Tibial nerve (tissue), 4 donors: ENCODE measurements at places on chromosomes 2 and 18.

DNA sequence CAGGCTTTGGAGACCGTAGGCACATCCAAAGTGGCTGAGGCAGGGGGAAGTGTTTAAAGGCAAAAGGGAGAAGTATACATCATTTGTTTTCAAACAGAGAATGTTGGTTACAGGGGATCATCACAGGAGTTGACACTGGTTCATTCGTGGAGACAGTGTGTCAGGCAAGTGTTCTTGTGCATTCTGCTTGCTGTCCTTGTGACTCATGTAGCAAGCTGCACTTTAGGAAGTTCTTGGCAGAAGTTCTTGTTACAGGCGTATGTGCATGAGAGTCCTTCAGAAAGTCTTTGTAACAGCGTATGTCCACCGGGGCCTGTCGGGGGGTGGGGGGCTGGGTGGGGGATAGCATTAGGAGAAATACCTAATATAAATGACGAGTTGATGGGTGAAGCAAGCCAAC, 36.5 kb upstream of the B4GALT6 start:
- no peak overlapping the region for H3K4me3 ChIP-seq
- DNase-seq: no peak
- no peak overlapping the region for H3K27ac ChIP-seq
- H3K36me3 ChIP-seq: no peaks in the 10 kb centered on the region

DNA sequence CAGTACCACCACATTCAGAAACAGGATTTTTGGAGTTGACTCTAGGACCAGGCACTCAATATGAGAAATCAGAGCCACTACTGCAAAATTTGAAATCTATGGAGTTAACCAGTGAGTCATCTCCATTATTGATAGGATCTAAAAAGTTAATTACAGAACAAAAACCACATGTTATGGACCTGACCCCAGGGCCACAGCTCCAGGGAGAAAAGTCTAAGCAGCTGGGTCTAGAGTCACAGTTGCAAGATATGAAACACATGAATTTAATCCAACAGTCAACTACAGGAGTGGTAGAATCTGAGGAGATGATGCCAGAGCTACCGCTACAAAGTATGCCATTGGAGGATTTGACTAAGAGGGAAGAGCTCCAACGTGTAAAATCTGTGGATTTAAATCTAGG, 13.4 kb upstream of the ZNF512 start:
- H3K4me1 ChIP-seq: no peaks in the 10 kb centered on the region
- DNase-seq: no peak
- no peak overlapping the region for H3K4me3 ChIP-seq
- no peaks in the 10 kb centered on the region for H3K36me3 ChIP-seq

DNA sequence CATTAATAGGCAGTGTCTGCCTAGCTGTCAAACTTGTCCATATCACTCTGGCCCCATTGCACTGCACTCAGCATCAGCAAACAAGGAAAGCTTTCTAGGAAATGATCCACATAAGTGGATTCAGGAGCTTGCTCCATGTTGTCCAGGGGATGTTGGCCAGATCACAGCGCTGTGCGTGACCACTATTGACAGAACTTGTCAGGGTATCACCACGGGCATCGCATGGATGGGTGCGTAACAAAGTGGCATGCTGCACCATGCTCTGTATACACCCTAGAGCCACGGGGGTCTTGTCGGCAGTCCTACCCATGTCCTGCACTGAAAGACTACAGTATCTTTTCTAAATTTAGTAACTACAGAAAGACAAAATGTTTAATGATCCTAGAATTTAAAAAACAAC, 15.6 kb downstream of the SATB2 start:
- no peaks in the 10 kb centered on the region for H3K4me1 ChIP-seq
- no peaks in the 10 kb centered on the region for H3K27me3 ChIP-seq
- no peak for DNase-seq
- no peak overlapping the region for H3K4me3 ChIP-seq

GRCh38 chr2:240249423-240250149, 109.1 kb upstream of the OTOS start:
- no peaks in the 10 kb centered on the region for H3K27me3 ChIP-seq
- H3K4me1 ChIP-seq: no peaks in the 10 kb centered on the region
- no peak overlapping the region for H3K4me3 ChIP-seq
- H3K27ac ChIP-seq: peak overlapping the region; percentile 94
- DNase-seq: no peak

DNA sequence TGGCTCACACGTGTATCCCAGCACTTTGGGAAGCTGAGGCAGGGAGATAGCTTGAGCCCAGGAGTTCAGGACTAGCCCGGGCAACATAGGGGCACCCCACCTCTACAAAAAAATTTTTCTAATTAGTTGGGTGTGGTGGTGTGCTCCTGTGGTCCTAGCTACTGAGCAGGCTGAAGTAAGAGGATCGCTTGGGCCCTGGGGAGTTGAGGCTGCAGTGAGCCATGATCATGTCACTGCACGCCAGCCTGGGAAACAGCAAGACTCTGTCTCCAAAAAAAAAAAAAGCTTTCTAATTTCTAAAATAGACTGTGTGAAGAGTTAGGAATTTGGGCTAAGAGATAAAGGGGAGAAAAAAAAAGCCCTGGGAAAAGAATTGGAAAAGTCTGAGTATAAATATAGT, 51.9 kb upstream of the NAB1 start:
- H3K27ac ChIP-seq: no peak overlapping the region
- H3K36me3 ChIP-seq: no peaks in the 10 kb centered on the region
- no peak overlapping the region for H3K4me3 ChIP-seq
- no peak for DNase-seq
- H3K27me3 ChIP-seq: no peaks in the 10 kb centered on the region

DNA sequence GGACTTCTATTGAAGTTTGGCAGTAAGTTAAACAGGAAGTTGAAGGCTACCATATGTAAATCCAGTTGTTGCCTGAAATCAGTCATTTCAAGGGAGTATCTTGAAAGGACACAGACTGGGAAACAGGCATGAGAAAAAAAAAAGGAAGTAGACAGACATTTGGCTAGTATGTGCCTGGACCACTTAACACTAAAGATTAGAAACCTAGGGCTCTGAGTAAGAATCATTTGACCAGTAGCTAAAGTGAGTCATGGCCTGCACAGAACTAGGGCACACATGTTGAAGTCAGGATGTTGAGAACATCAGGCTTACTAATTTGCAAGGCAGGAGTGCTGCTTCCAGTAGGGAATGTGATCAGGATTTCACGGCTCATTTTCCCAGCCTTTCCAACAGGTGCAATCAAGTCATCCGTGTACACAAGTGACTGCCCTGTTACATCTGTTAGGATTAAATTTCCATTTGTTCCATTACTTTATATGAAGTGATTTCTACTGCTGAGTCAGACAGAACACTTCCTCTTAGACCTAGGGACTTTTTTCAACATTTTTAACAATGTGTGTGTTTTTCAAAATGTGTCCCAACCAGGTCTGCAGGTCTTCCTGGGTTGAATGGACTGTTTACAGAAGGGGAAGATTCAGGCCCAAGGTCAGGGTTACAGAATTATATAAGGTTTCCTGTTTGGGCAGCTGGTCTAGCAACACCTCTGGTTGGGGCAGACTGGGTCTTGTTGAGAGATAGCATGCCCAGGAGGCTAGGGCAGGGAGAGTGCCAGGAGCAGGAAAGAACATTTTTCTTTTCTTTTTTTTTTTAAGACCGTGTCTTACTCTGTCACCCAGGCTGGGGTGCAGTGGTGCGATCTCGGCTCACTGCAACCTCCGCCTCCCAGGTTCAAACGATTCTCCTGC, 145.6 kb downstream of the TGIF1 start:
- H3K4me1 ChIP-seq: peaks cover 44% of the 10 kb centered on the region
- DNase-seq: peak; percentile 48
- H3K27me3 ChIP-seq: no peaks in the 10 kb centered on the region
- H3K36me3 ChIP-seq: no peaks in the 10 kb centered on the region
- peak overlapping the region; percentile 95 for H3K27ac ChIP-seq
- H3K4me3 ChIP-seq: peak overlapping the region; percentile 24

DNA sequence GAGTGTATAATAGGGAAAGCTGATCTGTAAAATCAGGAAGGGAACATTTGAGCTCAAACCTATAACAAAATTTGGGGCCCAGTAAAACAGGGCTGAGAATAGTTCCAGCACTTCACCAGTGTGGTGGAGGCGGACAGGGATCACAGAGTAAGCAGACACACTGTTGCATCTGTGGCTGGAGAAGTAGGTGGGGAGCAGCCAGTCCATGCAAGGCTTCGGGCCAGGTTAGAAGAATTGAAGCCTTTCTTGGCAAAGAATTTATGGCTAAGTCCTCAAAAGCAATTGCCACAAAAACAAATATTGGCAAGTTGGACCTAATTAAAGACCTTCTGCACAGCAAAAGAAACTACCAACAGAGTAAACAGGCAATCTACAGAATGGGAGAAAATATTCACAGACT, 93.8 kb upstream of the ZBTB14 start:
- H3K36me3 ChIP-seq: no peaks in the 10 kb centered on the region
- no peak for DNase-seq
- no peak overlapping the region for H3K4me3 ChIP-seq
- H3K27me3 ChIP-seq: no peaks in the 10 kb centered on the region
- H3K4me1 ChIP-seq: no peaks in the 10 kb centered on the region

DNA sequence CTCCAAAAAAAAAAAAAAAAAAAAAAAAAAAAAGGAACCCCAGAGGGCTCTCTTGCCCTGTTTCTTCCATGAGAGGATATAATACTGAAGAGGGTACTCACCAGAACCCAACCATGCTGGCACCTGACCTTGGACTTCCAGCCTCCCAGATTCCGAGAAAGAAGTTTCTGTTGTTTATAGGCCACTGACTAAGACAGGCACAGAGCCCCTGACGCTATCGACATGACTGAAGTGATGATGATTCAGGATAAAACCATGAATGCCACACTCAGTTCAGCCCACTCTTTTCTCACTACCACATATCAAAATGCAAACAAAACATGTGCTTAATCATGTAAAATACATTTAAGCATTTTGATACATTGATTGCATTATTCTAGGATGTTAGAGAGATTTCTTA, 66.1 kb upstream of the CDCA7 start:
- no peak overlapping the region for H3K27ac ChIP-seq
- no peaks in the 10 kb centered on the region for H3K4me1 ChIP-seq
- no peaks in the 10 kb centered on the region for H3K36me3 ChIP-seq
- H3K4me3 ChIP-seq: no peak overlapping the region

GRCh38 chr2:8870441-8870840, 33.0 kb upstream of the KIDINS220 start:
- H3K27me3 ChIP-seq: no peaks in the 10 kb centered on the region
- H3K4me3 ChIP-seq: no peak overlapping the region
- H3K27ac ChIP-seq: no peak overlapping the region
- H3K4me1 ChIP-seq: no peaks in the 10 kb centered on the region
- DNase-seq: no peak
- peaks cover 5% of the 10 kb centered on the region for H3K36me3 ChIP-seq

GRCh38 chr2:200856806-200857205, 7.7 kb downstream of the CLK1 start:
- DNase-seq: no peak
- peaks cover 10% of the 10 kb centered on the region for H3K36me3 ChIP-seq
- H3K4me1 ChIP-seq: peaks cover 17% of the 10 kb centered on the region
- no peak overlapping the region for H3K27ac ChIP-seq

DNA sequence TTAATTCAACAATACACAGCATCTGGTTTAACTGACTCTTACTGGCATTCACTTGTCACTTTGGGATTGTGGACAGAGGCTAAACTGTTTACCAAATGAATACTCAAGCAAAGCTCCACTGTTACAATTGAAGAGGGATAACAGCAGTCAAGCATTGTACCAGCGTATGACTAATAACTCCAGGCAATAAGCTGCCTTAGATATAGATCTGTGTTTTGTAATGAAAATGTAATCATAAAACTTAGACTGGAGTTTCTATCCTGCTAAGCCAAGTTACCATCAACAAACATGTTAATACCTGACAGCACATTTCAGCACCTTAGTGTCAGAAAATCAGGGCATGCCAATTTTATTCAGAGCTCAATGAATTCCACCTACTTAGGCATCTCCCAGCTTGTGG, 889.5 kb downstream of the EPHA4 start:
- peaks cover 3% of the 10 kb centered on the region for H3K27me3 ChIP-seq
- no peak overlapping the region for H3K27ac ChIP-seq
- H3K4me3 ChIP-seq: no peak overlapping the region
- H3K4me1 ChIP-seq: no peaks in the 10 kb centered on the region
- no peaks in the 10 kb centered on the region for H3K36me3 ChIP-seq

GRCh38 chr18:49875783-49876182, 62.5 kb upstream of the ACAA2 start:
- H3K36me3 ChIP-seq: no peaks in the 10 kb centered on the region
- no peak overlapping the region for H3K27ac ChIP-seq
- H3K27me3 ChIP-seq: no peaks in the 10 kb centered on the region
- H3K4me3 ChIP-seq: no peak overlapping the region
